GF-D8 (cell line): ENCODE measurements at places on chromosomes 5 and 9.

DNA sequence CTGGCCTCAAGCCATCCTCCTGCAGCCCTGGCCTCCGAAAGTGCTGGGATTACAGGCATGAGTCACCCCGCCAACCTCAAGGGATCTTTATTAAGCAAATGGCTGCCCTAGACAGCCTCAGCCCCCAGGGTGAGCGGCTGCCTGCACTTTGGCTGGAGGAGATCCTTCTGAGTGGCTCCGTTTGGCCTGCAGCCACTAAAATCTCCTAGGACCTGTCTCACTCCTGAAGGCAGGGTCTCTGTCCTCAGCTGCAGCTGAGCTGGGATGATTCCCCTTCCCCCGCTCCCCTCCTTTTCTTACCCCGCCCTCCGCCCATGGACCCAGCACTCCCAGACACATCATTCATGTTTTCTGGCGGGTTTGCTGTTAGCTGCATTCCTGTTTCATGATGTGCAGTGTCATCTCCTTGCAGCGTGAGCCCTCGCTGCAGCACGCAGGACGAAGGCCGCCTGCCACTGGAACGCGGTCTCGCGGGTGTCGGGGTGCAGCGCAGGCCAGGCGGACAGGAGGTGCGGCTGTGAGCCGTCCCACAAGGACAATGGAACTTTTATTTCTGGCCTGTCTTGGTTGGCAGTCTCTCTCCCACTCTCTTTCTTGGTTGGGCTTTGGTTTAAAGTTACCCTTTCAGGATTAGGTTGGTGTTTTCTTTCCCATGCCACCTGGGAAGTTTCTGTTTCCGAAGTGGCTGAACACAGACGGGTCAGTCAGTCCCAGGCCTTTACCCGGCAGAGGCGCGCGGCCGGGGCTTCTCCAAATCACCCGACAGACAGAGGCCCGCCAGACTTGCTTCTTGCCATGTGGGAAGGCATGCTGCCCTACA lies 137.1 kb downstream of the FOXD1 start:
- no peak for DNase-seq

- no peak for DNase-seq
These were observed 6.5 kb downstream of the PAEP start for GRCh38 chr9:135568026-135568425.

GRCh38 chr5:176535664-176536131 lies 1.5 kb downstream of the RNF44 start:
- peak; percentile 53 for DNase-seq

DNA sequence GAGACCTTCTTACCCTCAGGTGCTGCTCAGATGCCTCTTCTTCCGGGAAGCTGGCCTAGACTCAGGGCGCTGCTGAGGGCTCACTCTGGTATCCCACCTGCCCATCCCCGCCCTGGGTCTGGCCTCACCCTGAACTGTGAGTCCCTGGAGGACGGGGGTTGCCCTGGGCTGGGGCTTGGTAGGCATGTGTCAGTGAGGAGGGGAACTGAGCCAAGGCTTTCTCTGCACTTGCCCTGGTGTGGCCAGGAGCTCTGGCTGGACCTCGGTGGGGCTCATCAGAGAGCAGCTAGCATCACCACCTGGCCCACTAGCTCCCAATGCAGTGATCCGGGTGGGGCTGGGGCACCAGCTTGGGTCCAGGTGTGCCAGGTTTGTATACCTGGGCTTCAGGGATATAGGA lies 15.6 kb downstream of the PLEKHG4B start:
- DNase-seq = no peak

- no peak for DNase-seq
These were observed 10.0 kb upstream of the MATR3 start for GRCh38 chr5:139283252-139284166.

DNA sequence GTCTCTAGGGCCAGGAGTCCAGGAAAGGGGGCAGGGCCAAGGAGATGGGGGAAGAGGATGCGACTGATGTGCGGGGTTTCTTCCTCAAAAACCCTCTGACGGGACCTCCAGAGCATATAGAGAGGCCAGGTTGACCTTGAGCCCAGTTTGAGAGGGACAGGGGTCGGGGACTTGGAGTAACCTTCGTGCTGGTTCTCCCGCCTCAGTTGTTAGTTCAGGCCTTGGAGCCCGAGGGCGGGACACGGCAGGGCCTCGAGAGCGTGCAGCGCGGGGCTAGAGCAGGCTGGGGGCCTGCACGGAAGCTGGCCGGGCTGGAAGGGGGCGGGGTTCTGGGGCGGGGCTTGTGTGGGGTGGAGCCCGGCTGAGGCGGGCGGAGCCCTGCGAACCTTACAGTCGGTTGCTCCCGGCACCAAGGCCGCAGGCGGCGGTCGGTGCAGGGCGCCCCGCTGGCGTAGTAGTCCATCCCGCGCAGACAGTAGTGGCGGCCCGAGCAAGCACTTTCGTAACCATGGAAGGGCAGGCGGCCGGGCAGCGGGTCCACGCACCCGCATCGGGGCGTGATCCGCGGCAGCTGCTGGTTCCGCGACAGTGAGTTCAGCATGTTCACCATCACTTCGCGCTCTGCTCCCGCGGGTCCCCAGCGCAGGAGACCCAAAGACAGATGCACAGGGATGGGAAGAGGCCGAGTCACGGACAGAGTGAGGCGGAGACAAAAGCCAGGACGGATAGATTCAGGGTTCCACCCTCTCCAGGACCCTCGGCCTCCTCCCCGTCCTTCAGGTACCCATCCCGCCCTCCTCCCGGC lies 4.0 kb upstream of the MYORG start:
- DNase-seq = peak; percentile 61

GRCh38 chr5:156851880-156852279 lies 1.8 kb downstream of the PPP1R2B start:
- no peak for DNase-seq

GRCh38 chr5:180370861-180371641 lies 17.9 kb upstream of the GFPT2 start:
- DNase-seq = no peak

- no peak for DNase-seq
These were observed 15.3 kb upstream of the CD180 start for GRCh38 chr5:67211926-67212325.

DNA sequence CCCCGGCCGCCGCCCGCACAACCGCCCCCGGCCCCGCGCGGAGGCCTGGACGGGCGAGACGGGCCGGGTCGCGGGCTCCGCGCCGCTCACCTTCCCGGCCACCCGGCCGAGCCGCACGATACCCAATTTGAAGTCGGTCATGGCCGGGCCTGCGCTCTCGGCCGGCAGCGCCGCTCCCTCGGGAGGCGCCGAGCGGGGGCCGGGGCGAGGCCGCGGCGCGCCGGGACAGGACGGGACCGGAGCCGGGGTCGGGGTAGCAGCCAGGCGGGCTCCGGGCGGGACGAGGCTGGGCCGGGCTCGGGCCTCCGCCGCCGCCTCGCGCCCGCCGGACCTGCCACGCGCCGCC lies 216 bp downstream of the ZMYND19 start:
- no peak for DNase-seq

DNA sequence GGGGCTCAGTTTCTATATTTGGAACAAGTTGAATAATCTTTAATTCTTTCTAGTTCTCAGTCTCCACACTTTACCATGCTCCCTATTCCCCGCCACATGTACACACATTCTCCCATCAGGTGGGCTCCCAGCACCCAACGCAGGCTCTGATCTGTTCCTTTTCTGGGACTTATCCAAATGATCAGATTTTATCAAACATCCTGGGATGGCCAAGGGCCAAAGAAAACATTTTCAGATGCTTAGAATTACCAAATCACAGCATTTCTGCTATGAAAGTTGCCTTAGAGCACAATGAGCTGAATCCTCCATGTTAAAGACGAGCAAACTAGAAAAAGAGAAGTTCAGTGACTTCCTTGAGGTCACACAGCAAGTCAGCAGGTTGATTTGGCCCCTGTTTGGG lies 153.4 kb downstream of the SEC61B start:
- DNase-seq = no peak

GRCh38 chr9:114025196-114025753 lies 52.8 kb downstream of the AMBP start:
- no peak for DNase-seq

DNA sequence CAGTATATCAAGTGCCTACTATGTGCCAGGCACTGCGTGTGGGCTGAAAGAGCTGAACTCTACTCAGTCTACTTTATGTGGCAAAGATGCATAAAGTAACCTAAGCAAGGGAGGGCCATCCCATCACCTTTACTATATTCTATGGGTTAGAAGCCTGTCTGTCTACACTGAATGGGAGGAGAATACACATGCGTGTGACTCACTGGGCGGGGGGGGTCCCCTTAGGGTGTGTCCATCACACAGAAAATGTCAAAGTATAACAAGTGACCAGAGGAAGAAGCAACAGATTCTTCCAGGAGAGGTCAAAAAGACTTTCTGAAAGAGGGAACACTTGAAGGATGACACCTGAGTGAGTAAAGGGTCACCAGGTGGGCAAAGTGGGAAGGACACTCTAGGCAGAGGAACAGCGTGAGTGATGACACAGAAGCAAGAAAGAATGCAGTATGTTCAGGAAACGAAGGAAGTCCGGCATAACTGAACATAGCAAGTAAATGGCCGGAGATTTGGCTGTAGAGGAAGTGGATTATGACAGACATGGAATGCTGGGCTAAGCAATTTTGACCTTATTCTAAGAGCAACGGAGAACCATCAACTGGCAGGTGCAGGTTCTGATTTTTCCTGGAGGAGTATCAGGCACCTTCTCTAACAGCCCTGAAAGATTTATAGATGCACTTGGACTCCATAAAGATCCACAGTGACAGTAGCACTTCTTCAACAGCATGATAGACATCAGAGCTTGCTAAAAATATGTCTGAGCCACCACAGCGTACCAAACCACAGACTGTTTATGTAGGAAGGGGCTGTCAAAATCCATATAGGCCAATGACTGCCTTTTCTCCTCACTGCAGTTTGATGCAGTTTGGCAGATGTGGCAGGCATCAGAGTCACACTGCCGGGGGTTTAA lies 8.0 kb upstream of the WHRN start:
- no peak for DNase-seq

- DNase-seq = peak; percentile 90
These were observed 35.8 kb upstream of the LCP2 start for GRCh38 chr5:170333161-170333910.

DNA sequence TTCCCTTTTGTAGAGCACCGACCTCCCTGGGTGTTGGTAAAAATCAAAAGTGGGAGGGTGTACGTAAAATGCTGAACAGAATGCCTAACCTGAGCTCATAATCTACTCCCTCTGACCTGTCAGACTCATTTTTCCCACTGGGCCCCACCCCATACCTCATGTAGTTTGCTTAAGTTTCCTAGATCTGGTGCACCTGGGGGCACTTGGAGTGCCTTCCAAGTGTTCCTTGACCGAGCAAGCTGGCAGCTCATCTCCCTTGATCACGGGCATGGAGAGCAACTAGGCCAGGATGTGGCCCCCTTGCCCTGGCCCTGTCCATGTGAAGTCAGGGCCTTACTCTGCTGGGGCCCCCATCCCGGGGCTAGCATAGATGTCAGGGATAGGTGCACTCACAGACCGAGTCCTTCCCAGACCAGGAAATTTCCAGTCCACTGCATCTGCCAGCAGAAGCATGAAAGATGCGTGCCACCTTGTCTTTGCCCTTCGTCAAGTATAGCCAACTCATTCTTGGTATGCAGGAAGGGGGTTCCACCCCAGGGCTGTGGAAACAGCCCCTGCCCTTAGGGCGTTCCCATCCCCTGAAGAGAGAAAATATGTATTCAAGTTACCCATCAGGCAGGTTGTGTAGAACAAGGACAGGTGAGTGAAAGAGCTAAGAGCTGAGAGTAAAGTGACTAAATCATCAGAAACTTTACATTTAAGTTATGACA lies 41.9 kb downstream of the SLC22A5 start:
- DNase-seq = no peak

GRCh38 chr9:105191508-105192121 lies 52.8 kb upstream of the SLC44A1 start:
- peak; percentile 80 for DNase-seq

DNA sequence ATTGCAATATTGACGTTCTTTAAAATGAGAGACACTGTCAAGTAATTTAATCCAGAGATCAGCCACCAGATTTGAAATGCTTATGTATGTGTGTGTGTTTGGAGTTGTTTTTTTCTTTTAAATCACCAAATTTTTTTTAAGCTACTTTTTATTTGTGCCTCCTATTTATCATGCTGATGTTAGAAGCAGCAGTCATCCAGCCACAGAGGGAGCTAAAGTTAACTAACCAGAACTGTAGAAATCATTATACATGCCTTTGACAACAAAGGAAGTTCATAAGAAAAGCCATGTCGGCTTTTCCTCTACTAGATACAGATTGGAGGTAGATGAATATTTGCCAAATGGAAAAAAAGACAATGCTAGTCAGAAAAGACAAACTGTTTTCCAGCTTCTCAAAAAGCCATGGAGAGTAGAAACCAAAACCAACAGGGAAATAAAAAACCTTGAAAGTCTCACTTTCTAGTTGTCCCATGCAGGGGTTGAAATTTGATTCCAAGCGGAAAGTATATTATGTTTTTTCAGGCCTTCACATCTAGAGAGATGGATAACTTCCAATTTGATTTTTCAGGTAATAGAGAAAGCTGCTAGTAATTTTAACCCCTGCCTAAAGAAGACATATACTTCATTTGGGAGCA lies 4.5 kb downstream of the PURA start:
- no peak for DNase-seq

DNA sequence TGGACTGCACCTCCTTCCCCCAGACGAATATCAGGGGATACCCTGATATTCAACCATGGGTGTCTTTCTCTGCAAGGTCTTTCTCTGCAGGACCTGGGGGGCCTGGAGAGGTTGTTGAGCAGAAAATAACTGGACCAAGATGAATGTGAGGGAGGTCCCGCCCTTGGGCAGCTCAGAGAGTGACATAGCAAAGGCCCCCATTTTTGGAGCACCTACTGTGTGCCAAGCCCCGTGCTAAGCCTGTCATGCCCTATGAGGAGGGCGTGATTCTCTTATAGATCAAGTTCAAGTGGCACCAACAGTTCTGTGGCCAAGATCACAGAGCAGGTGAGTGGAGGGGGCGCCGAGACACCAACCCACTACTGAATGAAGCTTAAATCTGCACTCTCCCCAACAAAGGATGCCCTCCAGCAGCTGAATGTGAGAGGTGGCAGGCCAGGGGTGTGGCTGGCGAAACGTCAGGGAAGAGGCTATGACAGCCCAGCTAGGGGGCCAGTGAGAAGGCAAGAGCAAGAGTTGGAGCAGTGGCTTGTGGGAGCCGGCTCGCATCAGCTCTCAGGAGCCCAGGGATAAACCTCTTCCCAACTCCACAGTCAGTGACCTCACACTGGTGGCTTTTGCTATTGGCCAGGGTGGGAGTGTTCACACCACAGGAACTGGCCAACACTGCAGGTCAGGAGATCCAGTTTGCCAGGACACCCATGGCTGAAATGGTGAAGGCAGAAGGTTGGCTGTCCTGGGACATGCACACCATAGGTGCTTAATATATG lies 5.3 kb downstream of the SARDH start:
- DNase-seq = no peak

GRCh38 chr5:3429962-3430361 lies 165.7 kb upstream of the IRX1 start:
- DNase-seq = no peak

DNA sequence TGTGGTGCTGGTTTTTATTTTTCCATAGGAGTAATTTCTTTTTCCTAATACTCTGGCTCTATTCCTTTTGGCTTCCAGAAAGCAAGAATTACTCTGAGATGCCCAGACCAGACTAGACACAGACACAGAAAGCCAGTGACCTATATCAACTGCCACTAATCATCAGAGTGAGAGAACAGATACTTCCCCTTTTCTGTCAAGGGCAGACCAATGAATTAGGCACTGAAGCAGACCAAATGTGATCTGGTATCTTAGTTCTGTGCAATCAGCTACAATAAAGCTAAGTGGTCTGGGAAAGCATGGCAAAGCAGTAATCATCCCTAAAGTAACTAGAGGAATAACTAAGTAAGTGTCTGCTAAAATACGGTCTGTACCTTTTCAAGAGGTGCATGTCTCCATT lies 239.1 kb downstream of the ELAVL2 start:
- no peak for DNase-seq
